ENCODE measurements at places on chromosomes 1 and 21. TPM values are rescaled to one million over a fixed set of nuclear protein-coding genes. Genes with fewer than 3 reads are reported as not detected.

- no peak overlapping the region for H3K4me3 ChIP-seq
- H3K4me1 ChIP-seq: no peaks in the 10 kb centered on the region
- H3K27ac ChIP-seq: peak overlapping the region; percentile 54
- no peak for DNase-seq
- no peaks in the 10 kb centered on the region for H3K27me3 ChIP-seq
Measured at GRCh38 chr1:12541274-12542137, 76.5 kb downstream of the DHRS3 start.

The SLC50A1 gene
- 43.4 TPM for total RNA-seq

DNA sequence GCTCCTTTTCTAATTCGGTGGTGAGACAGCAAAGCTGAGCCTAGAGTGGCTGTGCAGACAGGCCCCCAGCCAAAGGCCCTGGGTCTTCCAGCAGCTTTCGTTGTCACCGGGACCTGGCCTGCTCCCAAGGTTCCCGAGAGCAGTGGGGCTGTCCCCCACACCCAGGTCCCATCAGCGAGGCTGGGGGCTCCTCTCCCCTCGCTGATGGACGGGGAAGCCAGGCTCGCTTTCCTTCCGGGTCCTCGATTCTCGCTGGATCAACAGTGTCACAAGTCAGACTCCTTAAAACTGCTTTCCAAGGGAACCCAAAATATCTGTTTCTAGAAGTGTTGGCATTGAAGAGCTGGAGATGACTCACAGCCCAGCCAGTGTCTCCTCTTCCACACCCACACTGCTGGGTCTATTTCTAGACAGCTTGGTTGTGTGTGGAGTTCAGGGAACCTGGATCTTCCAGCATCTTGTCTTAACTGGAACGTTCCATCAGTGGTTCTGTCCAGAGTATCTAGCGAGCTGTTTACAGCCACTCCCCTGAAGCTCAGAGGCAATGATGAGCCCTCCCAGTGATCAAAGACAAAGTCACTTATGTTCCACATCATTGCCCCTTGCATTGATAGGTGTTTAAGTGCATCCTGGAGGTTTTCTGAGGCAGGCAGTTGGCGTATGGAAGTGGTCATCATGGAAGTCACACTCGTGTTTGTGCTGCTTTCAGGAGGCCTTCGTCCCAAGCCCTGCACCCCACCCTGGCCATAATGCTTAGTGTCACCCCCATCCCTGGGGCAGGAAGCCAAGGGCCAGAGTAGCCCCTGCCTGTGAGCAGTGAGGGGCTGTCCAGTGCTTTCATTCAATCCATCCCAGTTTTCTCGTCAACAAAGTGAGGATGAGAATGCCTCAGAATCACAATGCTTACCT, 35.2 kb downstream of the RRP1 start:
- H3K4me3 ChIP-seq: no peak overlapping the region
- peak; percentile 39 for DNase-seq
- H3K36me3 ChIP-seq: no peaks in the 10 kb centered on the region
- no peaks in the 10 kb centered on the region for H3K4me1 ChIP-seq
- H3K27ac ChIP-seq: peak overlapping the region; percentile 3
- H3K27me3 ChIP-seq: no peaks in the 10 kb centered on the region

The C1orf74 gene
- total RNA-seq: 2.2 TPM

GRCh38 chr1:36576551-36577110, 93.9 kb upstream of the CSF3R start:
- H3K36me3 ChIP-seq: no peaks in the 10 kb centered on the region
- no peak for DNase-seq
- H3K27me3 ChIP-seq: no peaks in the 10 kb centered on the region
- no peak overlapping the region for H3K4me3 ChIP-seq

The CLIC6 gene
- total RNA-seq: 0.44 TPM

Measured in CD8-positive, alpha-beta memory T cell (primary cell).